ENCODE measurements at places on chromosomes 2 and 18.

GRCh38 chr2:23760736-23761135 lies 166.2 kb downstream of the ATAD2B start:
- no peak for DNase-seq

GRCh38 chr2:160373263-160373662 lies 120.3 kb downstream of the RBMS1 start:
- no peak for DNase-seq

GRCh38 chr2:120548627-120549608 lies 186.8 kb upstream of the GLI2 start:
- no peak for DNase-seq

GRCh38 chr2:205235434-205235833 lies 446.9 kb upstream of the NRP2 start:
- DNase-seq: no peak

DNA sequence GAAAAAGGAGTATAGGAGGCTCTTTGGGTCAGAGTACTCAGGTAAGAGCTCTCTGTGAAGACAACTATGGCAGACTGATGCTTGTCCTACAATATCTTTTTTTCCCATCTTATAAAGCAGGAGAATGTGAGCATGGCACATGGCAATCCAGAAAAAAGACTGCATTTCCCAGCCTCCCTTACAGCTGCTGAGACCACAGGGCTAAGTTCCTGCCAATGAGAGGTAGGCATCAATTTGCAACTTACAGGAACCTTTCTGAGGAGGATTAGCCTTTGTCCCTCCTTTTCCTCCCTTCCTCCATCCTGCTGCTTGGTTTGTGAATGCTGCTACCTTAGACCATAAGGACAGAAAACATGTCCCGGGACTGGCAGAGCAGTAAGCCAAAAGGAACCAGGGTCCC lies 37.8 kb upstream of the ST8SIA5 start:
- DNase-seq: no peak

DNA sequence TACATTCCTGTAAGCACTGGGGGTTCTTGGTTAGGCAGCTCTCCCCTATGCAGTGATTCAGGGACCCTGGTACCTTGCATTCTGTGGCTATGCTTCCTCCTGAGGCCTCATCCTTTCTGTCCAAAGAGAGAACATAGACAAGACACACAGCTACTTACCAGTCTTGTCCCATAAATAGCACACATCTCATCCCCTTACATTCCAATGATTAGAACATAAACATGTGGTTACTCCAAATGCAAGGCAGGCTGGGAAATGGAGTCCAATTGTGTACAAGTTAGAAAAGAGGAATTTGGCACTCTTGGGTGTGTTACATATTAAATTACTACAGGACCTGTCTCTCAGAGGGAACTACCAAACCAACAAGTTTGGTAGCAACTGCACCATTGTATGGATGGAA lies 171.3 kb downstream of the ARHGAP15 start:
- no peak for DNase-seq

- DNase-seq: no peak
These were observed 164.2 kb downstream of the ANTXR1 start for GRCh38 chr2:69177063-69177771.

GRCh38 chr18:9000733-9001132 lies 101.8 kb upstream of the NDUFV2 start:
- no peak for DNase-seq

- no peak for DNase-seq
These were observed 188.5 kb downstream of the TPGS2 start for GRCh38 chr18:36640021-36640952.

Measured in activated CD8-positive, alpha-beta memory T cell treated with anti-CD3 and anti-CD28 coated beads for 4 hours (primary cell).